Right renal cortex interstitium (tissue), 3 donors: ENCODE measurements at places on chromosomes 4 and X. TPM values are rescaled to one million over a fixed set of nuclear protein-coding genes. Genes with fewer than 3 reads are reported as not detected.

- no peak for DNase-seq
Observed at GRCh38 chr4:152364883-152365282, 171.0 kb downstream of the FBXW7 start.

DNA sequence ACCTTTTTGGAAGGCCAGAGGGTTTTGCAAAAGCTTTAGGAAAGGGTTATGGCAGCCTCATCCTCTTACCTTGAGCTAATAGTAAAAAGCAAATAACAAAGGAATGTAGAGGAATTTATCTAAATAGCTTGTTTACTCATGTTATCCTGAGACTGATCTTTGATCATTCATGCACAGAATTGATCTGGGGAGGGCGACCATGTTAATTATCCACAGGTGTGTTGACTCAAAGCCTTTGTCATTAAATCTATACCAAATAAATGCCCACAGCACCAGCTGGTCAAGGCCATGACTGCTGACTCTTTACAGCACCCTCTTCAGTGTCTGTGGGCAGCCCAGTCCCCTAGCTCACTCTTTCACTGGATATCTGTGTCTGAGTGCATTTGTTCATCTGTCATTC lies 22.8 kb upstream of the DCLK2 start:
- no peak for DNase-seq

NKX6-1 gene
- 0.07 TPM for polyA plus RNA-seq

- DNase-seq = no peak
Observed at GRCh38 chrX:794311-794710, 163.7 kb downstream of the SHOX start.

FATE1 gene
- polyA plus RNA-seq = not detected
